ENCODE measurements at places on chromosomes 16 and 17. TPM values are rescaled to one million over a fixed set of nuclear protein-coding genes. Genes with fewer than 3 reads are reported as not detected.

- peak; percentile 53 for DNase-seq
These were observed 6.4 kb downstream of the NFE2L1 start for GRCh38 chr17:48054238-48055185.

DNA sequence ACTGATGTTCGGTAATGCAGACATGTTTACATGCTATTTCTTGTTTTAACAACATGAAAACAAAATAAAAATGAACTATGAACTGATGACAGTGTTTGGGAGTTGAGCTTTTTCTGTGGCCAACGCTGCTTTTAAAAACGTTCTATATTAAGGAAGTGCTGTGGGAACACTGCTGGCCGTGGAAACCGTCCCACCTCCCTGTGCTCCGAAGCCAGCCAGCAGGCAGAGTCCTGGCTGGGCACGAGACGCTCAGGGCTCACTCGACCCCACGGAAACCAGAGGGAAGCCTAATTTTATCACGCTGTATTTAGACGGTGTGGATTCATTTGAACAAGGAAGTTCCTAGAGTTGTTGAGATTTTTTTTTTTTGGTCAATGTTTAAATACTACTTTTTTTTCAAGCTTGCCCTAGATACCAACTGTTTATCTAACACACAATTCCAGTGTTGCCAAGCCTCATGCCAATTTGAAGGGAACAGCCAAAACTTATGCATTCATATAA lies 25.8 kb downstream of the ADCY9 start:
- DNase-seq = no peak

GRCh38 chr16:1117176-1117900 lies 21.3 kb upstream of the C1QTNF8 start:
- DNase-seq = no peak

The KRTAP9-8 gene
- not detected for total RNA-seq

- no peak for DNase-seq
These were observed 358.3 kb upstream of the SALL1 start for GRCh38 chr16:51509336-51509735.

The UTP4 gene
- 8.1 TPM for total RNA-seq

GRCh38 chr16:20084624-20085226 lies 11.0 kb upstream of the GPR139 start:
- no peak for DNase-seq

DNA sequence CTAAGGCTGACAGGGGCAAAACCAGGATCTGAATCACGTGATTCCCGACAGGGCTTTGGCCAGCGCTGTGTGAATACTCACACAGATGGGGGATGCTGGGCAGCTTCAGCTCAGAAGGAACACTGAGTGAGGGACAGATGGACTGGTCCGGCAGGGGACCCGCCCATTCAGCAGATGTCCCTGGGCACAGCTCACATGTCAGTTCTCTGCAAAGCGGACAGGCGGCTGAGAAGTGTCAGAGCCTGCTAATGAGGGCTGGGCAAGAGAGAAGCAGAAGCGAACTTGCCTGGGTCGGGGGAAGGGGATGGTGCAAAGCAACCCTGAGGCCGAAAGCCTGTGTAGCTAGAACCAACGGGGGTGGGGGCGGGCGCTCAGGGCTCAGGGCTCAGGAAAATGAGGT lies 11.9 kb upstream of the GLIS2 start:
- DNase-seq = peak; percentile 26

- no peak for DNase-seq
These were observed 141.8 kb downstream of the LAT start for GRCh38 chr16:29126616-29127015.

Data from stomach (tissue), 19 donors.